ENCODE measurements at places on chromosomes 4 and X.

- DNase-seq: no peak
These were observed 183.5 kb upstream of the C1QTNF7 start for GRCh38 chr4:15244354-15244753.

DNA sequence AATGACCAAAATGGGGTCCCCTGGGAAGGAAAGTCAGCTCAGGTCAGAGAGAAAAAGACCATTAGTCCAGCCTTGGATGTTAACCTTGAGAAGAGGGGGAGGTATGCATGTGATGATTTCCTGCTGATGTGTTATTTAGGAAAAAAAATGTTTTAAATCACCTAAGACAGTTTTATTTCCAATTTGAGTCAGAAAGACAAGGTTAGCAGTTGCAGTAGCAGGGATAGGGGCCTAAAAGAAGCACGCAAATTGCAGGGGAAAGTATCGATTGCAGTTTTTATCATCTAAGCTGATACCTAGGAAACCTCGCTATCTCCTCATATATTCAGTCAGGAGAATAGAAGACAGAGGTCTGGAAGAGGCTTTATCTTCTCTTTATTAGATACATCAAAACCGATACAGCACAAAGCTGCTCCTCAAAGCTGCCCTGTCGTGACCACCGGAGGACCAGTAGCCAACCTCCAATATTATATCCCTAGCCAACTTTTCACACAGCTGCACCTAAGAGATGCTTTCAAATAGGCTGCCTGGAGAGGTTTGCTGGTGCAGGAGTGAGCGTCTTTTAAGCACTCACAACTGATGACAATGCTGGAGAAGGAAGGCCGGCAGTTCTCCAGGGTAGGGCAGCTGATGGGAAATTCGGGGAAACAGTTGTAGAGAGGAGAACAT lies 289.4 kb downstream of the INPP4B start:
- DNase-seq: no peak

- no peak for DNase-seq
These were observed 152.7 kb downstream of the TEX11 start for GRCh38 chrX:70755850-70756249.

DNA sequence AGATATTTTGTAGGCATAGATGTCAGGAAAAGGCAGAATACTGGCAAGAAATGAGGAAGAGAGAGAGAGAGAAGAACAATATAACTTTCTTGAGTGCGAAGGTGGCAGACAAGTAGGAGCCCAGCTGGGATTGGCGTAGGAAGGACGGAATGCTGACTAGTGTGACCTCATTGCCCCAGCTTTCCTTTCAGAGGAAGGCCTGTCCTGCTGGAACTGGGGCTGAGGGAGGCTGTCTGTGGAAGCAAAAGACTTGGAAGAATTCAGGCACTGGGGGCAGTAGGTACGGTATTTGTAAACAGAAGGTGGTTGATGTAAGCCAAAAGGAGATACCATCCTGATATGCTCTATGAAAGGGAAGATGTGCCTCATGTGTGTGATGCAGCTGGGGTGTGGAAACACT lies 818.4 kb downstream of the ADGRL3 start:
- DNase-seq: no peak

DNA sequence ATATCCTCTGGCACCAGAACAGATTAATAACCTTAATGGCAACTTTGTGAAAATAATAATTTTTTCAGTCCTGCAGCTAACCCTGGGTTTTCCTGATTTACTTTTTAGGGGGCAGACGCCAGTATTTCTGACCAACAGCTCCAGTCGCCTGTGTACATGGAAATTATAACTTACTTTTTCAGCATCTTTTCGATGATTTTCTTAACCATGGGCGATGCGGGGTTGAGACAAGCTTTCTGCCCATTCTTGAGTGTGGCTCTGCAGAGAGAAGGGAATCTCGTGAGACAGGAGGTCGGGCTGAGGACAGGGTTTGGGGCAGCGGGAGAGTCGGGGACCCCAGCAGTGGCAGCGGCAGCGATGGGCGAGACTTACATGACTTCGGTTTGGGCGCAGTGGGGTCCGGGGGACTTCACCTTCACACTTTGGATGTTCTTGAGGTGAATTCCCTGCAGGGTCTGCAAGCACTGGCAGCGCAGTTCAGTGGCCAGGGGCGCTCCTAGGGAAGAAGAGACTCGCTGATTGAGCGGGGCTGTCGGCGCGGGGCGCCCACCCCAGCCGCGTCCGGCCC lies 484 bp downstream of the CXCL2 start:
- DNase-seq: no peak

DNA sequence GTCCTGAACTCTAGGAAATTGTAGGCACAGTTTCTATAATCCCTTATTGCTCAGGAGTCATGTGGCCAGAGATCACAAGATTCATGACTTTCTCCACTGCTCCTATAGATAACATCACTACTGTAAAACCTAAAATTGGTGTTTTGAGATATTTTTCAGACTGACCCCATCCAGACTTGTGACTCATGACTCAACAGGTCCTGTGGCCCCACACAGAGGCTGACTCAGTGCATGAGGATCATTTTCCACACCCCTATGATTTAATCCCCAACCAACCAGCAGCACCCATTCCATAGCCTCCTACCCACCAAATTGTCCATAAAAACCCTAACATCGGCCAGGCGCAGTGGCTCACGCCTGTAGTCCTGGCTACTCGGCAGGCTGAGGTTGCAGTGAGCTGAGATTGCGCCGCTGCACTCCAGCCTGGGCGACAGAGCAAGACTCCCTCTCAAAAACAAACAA lies 13.2 kb upstream of the XIAP start:
- DNase-seq: no peak

GRCh38 chrX:141894733-141895132 lies 9.0 kb upstream of the MAGEC1 start:
- no peak for DNase-seq

GRCh38 chr4:39341075-39341725 lies 25.0 kb downstream of the RFC1 start:
- DNase-seq: no peak

- DNase-seq: no peak
These were observed 52.4 kb upstream of the APELA start for GRCh38 chr4:164824581-164824980.

DNA sequence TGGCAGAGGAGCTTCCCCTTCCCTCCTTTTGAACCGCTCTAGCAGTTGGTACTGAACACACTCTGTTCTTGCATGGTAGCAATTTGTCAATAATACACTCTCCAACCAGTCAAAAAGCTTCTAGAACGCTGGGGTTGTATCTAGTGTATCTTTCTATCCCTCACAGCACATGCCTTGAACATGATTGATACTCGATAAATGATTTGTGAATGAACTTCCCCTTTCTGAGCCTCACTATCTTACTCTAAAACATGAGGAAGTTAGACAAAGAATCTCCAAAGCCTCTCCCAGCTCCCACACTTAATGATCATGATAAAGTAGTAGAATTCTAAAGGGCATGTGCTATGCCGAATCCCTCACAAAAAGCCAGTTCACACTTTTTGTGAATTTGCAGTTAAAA lies 64.4 kb downstream of the DLG3 start:
- DNase-seq: no peak
